ELR (cell line): ENCODE measurements at places on chromosomes 1 and 21.

DNA sequence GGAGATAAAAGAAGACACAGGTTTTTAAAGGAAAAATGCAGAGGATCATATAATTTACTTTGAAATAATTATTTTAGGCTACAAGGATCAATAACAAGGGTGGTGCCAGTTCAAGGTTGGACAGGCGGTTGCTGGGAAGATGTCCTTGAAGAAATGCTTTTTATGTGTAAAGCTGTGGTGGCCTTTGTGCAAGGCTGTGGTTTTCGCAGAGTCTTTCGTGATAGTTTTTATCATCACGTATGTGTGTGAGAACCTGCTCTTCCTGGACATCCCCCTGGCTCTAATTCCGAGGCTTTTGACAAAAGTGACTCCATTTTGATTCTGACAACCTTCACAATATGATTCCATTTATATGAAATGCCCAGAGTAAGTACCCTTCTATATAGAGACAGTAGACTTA is 85.8 kb upstream of the COG2 start:
- DNase-seq: no peak

- DNase-seq: no peak
Measured at GRCh38 chr1:16421201-16421600, 16.0 kb downstream of the SPATA21 start.

DNA sequence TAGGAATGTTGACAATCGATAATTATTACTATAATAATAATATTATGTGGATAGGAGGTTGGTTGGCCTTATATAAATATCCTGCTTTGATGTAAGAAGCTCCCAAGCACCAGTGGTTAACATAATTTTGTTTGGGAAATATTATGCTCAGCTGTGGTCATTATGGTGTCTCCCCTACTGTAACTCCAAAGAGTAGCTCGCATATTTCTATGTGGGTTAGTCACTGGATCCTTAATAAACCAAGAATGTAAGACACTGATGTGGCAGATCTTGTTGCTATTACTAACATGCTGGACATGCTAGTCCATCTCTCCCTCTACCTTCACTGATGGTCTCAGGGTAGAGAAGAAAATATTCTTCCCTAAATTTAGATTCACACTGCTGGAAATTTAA is 79.2 kb upstream of the RALGPS2 start:
- DNase-seq: peak; percentile 87

- DNase-seq: no peak
Measured at GRCh38 chr21:36535618-36536241, 55.8 kb upstream of the CLDN14 start.

DNA sequence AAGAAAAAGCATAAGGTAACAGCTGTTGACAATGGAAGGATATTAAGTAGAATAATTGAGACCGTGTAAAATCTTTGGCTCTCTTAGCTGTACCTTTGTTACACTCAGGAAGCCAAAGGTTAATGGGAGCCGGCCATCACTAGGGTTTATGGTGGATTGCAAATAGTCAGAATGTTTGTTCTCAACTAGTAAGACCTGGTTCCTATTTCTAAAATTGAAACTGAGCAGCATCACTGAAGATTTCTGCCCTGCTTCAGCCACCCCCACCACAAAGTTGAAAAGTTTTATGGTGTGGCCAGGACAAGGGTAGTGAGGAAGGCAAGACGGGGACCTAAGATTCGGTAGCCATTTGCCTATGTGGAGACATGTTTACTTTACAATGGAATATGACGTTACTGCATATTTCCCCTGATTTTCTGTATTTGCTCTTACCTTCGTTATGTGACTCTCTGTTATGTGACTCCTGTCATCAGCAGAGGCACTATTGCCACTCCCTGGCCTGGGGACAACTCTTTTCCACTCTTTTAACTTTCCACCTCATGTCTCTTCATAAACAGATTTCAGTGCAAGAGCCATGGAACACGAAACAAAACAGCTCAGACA is 41.4 kb upstream of the KIF1B start:
- no peak for DNase-seq

GRCh38 chr1:48203287-48203900 is 19.1 kb upstream of the SLC5A9 start:
- peak; percentile 43 for DNase-seq

- no peak for DNase-seq
Measured at GRCh38 chr1:33257772-33258712, 1.8 kb downstream of the ZNF362 start.

- DNase-seq: no peak
Measured at GRCh38 chr1:38716229-38716628, 143.3 kb downstream of the RRAGC start.

GRCh38 chr1:206498685-206499084 is 8.6 kb upstream of the RASSF5 start:
- peak; percentile 17 for DNase-seq
